Frontal cortex (tissue), 4 donors: ENCODE measurements at places on chromosomes 7 and 10. TPM values are rescaled to one million over a fixed set of nuclear protein-coding genes. Genes with fewer than 3 reads are reported as not detected.

TSPAN14 gene
- 17.9 TPM for total RNA-seq

- no peak for DNase-seq
Measured at GRCh38 chr10:821322-821721, 110.2 kb downstream of the LARP4B start.

DNA sequence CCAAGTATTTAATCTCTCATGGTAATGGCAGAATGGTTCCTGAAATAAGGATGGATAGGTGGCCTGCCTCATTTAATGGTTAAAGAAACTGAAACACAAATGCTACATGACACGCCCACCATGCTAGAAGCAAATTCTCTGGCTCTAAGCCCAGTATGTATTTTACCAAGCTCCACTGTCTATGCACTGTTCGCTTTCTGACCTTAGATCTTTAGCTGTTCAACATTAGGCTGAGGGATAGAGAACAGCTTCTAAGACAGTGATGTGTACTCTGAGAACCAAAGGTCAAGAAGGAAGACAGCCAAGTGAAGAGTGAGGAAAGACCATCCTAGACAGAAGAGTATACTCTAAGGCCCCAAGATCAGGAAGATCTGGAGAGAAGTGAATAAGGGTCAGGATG is 26.6 kb downstream of the FAM3C start:
- DNase-seq: no peak

DNA sequence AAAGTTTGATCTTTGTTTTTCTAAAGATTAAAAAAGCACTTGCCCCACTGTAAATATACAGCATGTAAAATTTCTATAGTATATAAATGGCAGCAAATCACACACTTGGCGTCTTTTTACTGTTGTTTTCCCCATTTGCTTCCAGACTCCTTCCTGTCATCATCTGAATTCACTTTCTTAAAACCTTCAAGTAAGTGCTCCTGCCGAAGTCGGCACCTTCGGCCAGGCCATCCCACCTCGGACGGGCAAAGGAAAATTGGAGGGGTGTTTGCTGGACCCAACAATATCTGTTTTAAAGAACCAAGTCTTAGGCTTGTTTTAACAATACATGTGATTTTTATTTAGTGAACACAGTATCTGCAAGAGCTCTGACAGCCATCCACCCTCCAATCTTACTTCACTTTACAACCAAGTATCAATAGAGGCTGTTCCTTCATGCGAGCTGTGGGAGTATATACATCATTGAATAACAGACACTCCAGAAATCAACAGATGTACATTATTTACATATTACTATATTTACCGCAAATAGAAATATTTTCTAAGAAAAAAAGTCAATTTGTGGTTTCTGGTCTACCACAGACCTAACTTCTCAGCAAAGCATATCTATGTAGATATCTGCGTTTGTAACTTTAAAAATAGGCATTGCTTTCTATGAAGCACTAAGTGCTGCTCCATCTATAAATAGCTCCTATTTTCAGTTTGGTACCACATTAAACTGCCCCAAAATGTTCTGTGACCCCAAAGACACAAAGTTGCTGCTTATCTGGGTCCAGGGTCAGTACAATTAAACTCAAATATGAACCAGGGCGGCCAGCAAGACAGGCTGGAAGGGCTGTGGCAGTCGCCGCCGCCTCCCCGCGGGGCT is 110.7 kb downstream of the CYTH3 start:
- no peak for DNase-seq

DNA sequence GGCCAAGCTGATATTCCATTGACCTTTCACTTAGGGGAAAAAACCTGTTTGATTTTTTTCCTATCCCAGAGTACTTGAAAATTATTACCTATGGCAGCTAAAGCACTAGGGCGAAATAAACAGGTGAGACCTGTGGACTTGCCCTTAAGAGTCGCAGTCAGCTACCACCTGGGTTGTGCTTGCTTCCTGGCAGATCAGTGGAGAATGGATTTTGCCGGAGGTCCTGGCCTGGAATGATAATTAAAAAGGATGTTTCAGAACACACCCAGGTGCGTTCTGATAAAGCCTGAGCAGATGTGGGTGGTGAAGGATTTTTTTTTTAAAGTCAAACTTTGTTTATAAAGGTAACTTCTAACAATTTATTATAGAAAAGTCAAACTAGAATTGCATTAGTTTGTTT is 59.1 kb downstream of the AUTS2 start:
- no peak for DNase-seq

DNA sequence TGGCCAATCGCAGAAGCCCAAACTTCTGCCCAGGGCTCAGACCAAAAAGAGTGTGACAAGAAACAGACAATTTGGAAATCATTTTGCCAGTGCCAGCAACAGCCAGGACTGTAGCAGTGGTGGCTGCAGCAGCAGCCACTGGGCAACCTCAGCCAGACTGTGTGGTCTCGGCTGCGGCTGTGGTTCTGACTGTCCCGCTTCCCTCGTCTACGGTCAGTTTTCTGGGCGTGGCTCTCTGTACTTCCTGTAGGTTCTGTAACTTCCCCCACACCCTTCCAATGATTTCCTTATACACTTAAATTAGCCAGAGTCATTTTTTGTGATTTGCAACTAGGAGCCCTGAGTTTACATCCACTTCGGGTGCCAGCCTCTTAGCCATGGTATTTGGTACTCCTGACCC is 39.9 kb downstream of the CYTH3 start:
- no peak for DNase-seq

HPSE2 gene
- not detected for total RNA-seq

ATP6V0E2 gene
- 122 TPM for total RNA-seq

GRCh38 chr7:140983802-140984201 is 30.9 kb downstream of the MRPS33 start:
- no peak for DNase-seq

DNA sequence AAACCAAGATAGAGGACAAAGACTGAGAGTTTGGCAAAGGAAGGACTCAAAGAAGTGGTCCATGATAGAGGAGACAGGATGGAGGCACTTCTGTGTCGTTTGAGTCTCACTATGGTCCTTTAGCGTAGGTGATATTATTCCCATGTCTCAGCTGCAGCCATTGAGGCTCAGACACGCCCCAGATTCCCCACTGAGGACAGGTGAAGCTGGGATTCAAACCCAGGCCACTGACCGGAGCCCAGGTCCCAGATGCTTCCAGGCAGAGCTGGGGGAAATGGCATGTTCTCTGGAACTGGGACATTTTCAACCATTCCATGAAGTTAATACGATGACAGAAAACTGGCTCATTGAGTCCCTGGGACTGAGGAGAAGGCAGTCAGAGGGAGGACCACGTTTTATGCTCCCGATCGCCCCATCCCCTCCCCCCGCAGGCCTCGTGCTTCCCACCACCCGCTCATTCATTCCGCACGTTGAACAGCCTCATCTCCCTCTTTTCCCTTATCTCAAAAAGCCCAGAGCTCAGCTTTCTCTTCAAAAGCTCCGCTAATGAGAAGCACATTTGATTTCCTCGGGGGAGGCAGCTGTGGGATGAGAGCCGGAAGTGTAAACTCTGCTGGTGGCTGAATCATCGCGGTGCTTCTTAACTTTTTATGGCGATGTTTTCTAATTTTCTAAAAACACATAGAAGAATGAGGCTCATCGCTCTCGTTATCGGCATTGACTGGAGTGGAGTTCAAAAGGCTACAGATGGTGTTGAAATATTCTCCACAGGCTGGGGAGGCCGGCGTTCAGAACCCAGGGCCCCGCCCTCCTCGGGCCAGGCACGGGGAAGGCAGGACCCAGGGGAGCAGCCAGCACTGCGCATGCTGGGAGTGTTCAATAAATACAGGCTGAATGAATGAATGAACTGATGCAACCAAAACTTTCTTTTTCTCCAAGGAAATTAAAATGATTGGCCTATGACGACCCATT is 64.0 kb downstream of the OAT start:
- peak; percentile 46 for DNase-seq

DGKB gene
- 9.0 TPM for total RNA-seq

DNA sequence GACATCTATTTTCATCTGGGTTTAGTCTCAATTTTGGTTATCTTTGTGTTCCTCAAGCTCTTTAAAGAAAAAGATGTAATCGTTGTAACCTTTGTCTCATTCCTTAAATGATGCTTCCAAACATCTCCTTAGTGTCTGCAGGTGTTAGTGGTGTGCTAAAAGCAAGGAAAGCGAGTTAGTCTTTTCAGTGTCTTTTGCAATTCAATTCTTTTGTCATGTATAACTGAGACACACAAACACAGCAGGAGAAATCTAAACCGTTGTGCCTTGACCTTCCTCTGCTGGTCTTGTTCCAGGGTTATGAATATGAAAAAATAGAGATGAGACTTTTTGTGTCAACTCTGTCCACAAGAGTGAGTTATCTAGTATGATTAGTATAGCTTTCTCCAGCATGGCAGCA is 40.7 kb downstream of the PIK3CG start:
- DNase-seq: no peak

GRCh38 chr10:86200269-86200668 is 166.3 kb downstream of the GRID1 start:
- no peak for DNase-seq

GRCh38 chr7:517774-518629 is 1.6 kb downstream of the PDGFA start:
- DNase-seq: peak; percentile 78

DNA sequence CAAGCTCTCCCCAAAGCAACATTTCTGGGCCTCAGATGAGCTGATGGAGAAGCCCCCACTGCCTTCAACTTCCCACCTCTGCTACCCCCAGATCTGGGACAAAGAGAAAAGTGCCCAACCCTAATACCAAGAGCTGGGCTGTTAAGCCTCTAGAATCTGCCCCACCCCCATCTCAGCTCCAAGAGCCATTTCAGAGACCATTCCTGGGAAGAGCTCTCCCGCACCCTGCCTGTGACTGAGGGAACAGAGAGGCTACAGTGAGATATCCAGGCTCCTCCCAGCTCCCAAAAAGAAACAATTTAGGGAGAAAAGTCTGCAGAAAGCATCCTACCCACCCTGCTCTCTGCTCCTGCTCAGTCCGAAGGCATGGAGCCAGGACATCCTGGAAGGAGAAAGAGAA is 2.5 kb upstream of the KCNH2 start:
- DNase-seq: no peak

DNA sequence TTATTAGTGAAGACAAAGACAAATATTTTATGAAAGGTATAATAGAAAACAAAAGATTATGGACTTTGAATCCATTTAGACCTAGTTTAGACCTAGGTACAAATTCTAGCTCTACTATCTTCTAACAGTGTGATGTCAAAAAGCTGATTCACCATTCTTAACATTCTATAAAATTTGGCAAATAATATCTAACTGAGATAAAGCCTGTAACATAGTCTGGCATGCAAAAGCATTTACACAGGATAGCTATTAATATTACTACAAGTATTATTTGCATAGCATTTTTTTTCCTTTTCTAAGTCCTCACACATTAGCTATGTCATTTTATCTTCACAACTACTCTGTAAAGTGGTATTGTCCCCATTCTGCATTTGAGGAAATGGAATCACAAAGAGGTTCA is 179.6 kb upstream of the LRRTM3 start:
- no peak for DNase-seq

DNA sequence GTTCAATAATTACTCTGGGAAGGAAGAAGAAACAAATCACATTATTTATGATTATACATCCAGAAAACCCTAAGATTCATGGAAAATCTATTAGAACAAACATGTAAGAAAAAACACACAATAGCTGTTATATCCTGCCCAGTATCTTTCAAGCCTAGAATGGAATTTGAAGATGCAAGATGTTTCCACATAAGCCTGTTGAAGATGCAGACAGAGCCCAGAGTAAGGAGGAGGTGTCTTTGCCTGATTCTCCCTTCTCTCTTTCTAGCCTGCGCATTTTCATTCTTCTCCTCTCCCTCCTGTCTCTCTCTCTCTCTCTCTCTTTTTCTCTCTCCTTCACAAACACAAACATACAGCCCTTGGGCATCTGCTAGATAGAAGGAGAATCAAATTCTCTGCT is 170.1 kb upstream of the INHBA start:
- DNase-seq: no peak

DNA sequence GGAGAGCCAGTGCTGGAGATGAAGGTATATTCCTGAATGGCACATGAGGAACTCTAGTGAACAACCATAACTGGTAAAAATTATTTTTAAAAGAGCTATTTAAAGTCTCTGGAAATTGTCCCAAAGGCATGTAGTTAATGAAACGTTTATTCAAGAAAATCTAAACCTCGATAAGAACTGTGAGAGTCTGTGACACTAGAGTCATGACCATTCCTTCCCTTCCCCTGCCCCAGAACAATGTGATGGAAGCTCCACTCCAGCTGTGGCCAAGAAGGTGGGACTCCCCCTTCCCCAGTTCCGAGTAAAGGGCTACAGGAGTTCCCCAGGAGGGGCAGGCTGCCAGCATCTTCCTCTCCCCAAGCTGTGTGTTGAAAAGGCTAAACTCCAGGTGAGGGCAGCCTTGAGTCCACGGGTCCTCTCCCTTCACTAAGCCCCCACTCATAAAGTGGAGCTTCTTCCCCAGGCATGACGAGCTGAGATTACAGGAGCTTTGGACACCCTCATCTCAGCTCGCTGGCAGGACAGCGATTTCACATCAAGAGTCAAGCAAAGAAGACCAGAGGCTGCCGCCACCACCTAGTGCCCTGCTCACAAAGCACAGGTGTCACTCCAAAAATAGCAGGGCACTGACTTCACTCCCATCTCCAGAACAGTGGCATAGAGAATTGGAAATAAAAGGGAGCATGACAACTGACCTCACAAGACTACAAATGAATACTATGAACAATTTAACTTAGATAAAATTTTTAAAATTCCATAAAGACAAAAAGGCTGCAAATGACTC is 68.5 kb downstream of the NHLRC2 start:
- DNase-seq: no peak

GRCh38 chr10:71209731-71210541 is 2.4 kb upstream of the UNC5B start:
- no peak for DNase-seq

SHH gene
- 1.6 TPM for total RNA-seq

GRCh38 chr10:100847440-100847839 is 65.3 kb upstream of the SLF2 start:
- DNase-seq: no peak

PPP1R3A gene
- total RNA-seq: not detected

GRCh38 chr10:119207713-119208552 is 562 bp downstream of the GRK5 start:
- DNase-seq: no peak

NODAL gene
- total RNA-seq: 2.0 TPM

DNA sequence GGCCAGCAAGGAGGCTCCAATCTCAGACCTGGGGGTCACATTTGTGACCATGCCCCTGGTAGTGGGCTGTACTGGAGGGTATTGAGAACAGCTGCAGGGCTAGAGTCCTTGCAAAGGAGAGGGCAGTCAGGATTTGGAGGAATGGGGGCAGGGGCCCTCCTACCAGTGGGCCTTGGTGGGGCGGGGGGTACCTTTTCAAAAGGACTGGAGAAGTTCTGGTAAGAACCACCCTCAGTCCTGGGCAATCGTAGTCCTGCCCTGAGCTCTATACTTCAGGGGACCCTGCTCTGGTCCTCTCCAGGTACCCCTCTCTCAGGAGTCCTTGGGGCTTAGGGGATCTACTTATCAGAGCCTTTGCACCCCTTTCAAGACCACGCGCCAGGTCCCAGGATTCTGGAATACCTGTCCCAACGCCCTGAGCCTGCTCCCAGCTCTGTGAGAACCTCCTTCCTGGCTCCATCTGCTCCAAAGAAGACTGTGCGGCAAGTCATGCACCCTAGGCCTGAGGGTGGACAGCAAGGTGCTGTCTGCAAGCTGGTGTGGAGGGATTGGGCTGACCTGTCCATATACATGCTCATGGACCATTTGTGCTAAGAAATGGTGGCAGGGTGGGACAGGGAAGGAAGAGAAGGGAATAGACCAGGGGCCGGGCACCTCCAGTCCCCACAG is 134.1 kb upstream of the EEPD1 start:
- DNase-seq: no peak
